Retinal pigment epithelial cell (primary cell): ENCODE measurements at places on chromosomes 5 and 9.

GRCh38 chr5:159990506-159990905, 18.4 kb upstream of the TTC1 start:
- no peak for DNase-seq

- no peak for DNase-seq
These were observed 40.0 kb upstream of the MYO10 start for GRCh38 chr5:16975950-16976624.

DNA sequence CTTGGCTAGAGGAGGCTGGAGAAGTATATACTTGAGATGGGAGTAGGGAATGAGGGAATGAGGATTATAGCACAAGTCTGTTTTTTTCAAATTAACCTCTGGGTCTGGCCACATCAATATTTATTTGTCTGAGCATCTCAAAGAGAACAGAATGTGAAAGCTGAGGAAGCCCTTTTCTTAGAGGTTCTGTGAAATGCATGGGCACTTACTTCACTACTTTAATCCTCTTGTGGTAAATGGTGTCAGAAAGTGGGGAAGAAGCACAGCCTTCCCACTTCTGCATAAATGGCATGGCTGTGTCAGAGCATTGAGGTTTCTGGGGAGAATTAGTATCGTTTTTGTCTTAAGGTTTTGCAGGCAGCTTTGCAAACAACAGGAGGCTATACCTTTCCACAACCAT, 48.6 kb downstream of the SPATA31D1 start:
- DNase-seq: peak; percentile 53

- no peak for DNase-seq
These were observed 558.4 kb downstream of the BNC2 start for GRCh38 chr9:16312116-16312515.

- no peak for DNase-seq
These were observed 617 bp downstream of the PPP6C start for GRCh38 chr9:125189011-125189360.

DNA sequence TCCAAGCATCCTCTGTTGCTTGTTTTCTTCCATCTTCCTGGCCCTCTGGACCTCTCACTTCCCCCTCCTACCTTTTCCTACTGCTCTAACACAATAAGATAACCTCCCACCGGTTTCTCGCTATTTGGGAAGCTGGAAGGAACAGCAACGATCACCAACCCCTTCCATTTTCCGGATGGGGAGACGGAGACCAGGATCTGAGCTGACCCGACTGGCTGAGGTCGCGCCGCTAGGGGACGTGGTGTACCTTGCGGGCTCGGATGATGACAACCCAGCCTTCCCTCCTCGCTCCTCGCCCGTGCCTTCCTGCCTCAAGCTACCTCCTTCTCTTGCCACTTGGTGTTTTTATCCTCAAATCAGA, 1.9 kb downstream of the LPAR1 start:
- no peak for DNase-seq

GRCh38 chr9:36941441-36941840, 92.6 kb downstream of the PAX5 start:
- no peak for DNase-seq

GRCh38 chr9:136201609-136202453, 3.1 kb downstream of the LHX3 start:
- DNase-seq: no peak
